ENCODE measurements at places on chromosomes 5 and 9. TPM values are rescaled to one million over a fixed set of nuclear protein-coding genes. Genes with fewer than 3 reads are reported as not detected.

FOXD4L4 gene
- total RNA-seq = not detected

SLCO6A1 gene
- not detected for total RNA-seq

QRFP gene
- total RNA-seq = not detected

LRSAM1 gene
- total RNA-seq = 11.4 TPM

IL5 gene
- not detected for total RNA-seq

NTRK2 gene
- total RNA-seq = 0.06 TPM

KCNV2 gene
- total RNA-seq = not detected

PCDHGA7 gene
- not detected for total RNA-seq

DNA sequence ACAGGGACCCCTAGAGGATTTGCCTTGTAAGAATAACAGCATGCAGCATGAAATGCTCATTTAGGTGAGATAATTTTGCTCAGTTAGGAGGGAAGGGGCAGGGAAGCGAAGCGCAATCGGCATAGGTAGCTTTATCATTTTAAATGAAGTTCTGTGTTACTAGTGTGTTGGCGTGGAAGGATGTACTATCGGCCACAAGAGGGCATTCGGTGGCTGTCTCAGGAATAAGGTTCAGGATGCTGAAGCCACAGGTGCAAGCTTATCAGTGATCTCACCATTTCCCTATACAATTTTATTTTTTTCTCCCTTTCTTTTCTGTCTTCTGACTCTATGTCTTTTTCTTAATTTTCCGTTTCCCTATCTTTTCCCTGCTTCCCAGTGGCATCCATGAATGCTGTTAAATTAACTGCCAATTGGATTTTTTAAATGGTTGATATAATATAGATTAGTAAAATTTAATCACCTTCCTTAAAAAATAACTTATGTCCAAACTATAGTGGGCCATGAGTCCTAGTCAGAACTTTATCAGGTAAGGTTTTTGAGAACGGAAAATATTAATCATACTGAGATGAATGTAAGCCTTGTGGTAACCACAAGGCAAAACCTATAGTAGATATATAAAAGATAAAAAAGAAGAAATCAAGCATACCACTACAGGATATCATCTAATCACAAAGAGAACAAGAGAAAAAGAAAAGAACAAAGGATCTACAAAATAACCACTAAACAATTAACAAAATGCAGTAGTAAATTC, 1.2 kb upstream of the INSL6 start:
- DNase-seq = peak; percentile 57

GRCh38 chr9:125240649-125240999, 519 bp downstream of the HSPA5 start:
- DNase-seq = peak; percentile 32

DNA sequence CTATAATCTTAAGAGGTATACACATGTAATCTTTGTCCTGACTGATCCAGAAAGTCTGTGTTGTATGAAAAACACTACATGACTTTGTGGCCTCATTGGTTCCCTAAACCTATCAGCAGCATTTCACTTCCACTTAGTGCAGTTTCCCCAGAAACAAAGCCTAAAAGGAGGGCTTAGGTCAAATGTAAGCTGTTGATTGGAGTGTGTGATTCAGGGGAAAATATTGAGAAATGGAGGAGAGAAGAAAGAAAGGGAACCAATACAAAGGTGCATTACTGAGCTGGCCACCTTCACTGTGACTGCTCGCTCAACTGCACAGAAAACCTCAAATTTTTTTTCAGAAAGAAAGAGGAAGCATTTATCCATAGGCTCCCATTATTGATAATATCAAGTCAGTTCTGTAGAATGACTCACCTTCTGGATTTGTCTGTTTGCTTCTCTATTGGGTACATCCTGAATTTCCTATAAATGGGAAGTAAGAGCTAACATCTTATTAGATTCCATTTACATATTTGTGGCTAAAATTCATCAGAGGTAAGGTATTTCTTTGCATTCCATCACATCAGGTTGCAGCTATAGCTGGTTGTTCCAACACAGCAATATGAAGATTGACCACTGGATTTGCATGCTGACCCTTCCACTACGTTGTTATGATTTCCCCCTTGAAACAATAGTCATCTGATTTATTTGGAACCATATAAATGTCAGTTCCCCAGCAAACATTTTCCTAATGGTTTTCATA, 10.3 kb upstream of the FST start:
- no peak for DNase-seq

DNA sequence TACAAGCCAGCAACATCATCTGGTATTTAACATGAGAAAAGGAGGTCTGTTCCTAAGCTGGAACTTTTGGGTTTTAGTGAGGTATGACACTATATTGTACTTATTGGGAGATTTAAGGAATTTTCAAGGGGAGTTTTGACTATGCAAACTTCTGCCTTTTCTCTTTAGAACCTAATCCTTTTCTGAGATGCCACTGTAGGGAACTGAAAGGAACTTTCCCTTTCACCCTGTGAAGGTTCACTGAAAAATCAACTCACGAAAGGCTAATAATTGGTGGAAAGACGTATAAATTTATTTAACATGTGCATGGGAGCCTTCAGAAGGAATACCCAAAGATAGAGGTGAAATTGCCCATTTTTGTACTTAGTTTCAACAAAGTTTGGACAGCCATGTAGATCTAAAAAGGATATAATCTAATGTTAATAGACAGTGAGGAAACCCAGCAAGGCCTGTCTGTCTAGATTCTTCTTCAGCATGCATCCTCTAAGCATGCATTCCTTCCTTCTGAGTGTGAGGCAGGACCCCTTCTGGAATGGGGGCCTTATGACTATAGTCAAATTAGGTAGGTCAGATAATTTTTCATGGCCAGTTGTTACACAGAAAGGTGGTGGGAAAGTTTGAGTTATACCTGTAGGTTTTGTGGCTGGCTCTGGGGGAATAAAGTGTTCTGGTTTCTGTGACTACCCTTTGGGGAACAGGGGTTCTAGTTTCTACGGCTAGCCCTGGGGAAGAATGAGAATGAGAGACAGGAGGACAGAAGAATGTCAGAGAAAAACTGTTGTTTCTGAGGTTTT, 200.3 kb downstream of the C9orf152 start:
- no peak for DNase-seq

GRCh38 chr9:99466781-99467180, 244.7 kb downstream of the SEC61B start:
- no peak for DNase-seq

DNA sequence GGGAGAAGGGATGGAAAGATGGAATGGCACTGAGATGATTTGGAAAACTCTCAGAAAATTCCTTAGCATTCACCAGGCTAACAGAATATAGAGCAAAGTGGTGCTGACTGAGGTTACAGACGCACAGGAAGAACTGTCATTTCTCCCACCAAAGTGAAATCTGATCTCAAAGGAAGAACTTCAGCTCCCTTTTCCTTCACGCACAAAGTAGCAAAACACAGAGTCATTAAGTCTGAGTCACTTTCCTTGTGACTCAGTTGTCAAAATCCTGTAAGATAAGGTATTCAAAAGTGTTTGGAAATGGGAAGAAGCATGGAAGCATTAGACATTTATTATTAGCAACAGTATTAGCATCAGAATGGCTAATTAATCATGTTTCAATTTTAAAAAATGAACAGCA, 11.7 kb downstream of the MPDZ start:
- no peak for DNase-seq

DNA sequence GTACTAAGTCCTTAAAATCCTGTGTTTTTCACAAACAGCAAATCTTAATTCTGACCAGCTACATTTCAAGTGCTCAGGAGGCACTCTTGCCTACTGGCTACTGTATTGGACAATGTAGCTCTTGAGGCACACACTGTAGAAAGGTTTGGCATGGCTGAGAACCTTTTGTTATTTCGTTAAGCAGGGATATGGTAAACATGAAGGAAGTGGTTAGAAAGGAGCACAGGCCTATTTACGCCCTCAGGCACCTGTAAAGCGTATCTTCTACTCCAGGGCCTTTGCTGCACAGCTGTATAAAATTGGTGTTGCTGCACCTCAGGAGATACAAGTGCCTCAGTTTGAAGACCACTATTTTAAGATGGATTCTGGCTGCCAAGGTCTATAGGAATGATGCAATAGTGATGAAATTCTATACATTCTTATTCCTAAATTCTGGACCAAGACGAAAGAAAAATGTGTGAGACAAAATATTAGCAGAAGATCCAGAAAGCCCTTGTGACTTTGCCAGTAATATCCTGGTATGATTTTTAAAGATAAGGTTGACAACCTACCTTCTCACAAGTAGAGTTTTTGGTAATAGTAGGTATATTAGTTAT, 9.3 kb upstream of the OTULIN start:
- no peak for DNase-seq

DNA sequence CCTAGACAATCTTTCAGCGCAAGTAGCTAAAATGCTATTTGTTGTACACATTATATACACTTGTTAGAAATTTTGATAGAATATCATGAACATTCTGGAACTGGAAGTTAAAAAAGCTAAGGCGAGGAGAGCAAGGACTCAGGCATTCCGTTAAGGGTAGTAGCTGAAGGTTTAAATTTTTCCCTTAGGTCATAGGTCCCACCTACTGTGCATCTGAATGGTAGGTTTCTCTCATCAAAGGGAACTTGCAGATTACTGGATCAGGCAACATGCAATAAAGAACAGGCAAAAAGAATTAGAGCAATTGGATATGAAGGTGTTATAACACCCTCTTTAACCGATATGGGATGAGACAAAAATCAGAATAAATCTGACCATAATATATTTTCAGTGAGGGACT, 32.8 kb downstream of the TMEM161B start:
- DNase-seq = no peak

GRCh38 chr5:104050436-104050835, 487.8 kb upstream of the NUDT12 start:
- DNase-seq = no peak

DNA sequence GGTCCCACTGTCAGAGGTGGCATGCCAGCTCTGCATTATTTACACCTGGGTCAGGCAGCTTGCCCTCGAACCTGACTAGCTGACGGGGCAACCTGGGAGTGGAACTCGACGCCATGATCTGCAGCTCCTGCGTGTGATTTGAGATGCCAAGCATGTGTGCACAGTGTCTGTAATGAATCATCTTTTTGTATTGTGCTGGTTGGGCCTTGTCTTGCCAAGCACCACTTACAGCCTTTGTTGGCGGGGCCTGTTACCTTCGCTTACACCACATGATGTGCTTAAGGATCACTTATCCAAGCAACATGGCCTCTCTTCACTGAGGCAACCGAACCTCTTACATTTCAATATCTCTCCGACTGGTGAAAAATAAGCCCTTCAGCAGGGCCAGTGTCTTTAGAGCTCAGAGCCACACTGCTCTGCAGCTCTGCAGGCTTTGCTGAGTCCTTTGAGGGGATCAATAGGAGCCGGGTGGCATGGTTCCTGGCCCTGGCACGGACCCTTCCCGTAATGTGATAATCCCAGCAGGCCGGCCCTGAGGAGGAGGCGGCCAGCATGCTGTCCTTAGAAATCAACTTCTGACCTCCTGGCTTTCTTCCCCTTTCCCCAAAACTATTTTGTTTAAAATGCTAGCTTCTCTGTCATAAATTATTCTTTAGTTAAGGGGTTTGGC, 297.7 kb upstream of the CD180 start:
- DNase-seq = no peak
